ENCODE measurements at places on chromosomes 16 and 17.

DNA sequence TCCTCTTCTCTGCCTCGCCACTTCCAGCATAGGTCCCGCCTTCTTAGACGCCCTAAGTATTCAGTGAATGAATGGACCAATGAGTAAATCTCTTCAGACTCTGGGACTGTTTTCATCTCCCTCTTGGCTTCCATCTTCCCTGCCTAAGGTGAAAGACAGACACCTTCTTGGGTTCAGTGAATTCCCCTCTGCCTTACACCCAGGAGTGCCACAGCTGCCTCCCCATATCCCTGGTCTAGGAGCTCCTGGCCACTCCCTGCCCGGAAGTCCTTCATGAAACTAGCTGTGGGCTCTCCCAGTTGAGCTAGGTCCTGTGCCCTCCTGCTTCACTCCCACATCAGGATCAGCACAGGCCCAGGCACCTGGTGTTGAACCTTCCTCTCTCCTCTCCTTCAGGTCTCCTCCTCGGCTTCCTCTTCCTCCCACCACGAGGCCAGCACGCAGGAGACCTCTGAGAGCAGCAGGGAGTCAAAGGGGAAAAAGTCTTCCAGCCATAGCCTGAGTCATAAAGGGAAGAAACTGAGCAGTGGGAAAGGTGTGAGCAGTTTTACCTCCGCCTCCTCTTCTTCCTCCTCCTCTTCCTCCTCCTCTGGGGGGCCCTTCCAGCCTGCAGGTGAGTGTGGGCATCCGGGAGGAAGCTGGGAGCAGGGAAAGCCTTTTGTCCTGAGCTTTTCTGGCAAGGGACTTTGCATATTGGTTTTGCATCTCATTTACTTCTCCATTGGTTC lies 10.3 kb downstream of the MLLT6 start:
- no peak for DNase-seq

DNA sequence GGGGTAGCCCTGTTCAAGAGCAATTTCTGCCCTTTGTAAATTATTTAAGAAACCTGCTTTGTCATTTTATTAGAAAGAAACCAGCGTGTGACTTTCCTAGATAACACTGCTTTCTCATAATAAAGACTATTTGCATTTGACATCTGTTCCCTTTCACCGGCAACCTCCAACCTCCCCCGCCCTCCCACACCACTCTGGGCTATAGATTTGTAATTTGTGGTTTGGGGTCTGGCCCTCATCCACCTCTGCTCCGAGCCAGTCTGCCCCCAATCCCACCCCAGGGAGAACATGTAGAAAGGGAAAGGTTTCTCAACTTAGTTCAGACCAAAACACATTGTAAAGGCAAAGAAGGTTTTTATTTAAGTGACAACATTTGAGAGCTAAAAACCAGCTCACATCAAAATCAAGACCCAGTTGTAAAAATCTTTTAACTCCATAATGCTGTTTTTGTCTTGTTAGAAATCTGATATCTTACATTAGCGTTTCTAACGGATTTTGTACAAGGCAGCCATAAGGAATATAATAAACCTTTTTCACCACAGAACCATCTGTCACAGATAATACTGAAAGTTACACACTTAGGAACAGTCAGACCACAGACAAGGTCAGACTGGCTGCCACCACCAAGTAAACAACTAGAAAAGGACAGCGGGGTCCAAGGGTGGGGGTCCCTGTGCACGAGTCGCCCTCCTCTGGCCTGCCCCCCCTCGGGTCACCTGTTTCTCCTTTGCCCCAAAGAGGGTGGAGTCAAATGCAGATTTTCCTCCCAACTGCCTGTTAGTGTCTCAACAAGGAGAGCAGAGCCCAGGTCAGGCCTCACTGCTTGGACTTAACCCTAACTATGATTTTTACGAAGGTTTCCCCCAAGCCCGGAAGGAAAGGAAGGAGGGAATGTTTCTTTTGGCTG lies 6.9 kb downstream of the PIMREG start:
- no peak for DNase-seq

- peak; percentile 73 for DNase-seq
Measured at GRCh38 chr17:29589524-29590410, at the start of gene GIT1. Gene GIT1 (minus strand): TSS chr17:29589648. CDS start chr17:29589378, 270 bp downstream.

DNA sequence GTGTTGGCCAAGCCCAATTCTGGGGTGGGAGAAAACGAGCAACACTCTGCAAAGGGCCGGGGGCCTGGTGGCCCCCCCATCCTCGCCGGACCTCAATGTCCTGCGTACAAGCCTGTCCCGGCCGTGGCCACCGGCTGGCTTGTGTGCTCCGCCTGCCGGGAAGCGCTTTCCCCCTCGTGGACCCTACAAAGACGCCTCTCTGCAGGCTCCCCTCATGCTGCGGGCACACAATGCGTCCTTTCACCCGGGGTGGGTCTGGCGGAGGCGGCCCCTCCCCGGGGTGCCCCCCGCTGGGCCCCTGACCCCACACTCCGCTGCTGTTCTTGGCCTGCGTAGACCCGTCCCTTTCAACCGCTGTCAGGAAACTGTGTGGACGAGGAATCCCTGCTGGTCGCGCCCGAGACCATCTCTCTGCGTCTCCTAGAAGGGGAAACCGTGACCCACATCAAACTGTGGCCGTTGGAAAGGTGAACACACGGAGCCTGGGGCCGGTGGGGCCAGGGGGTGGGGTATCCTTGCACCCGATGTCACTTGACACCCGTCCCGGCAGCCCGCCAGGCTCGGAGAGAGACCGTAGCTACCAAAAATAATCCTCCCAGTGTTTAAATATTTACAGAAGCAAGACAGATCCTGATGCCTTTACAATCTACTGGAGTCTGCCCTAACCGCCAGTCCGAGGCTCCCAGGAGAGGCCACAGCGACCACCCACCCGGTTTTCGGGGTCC lies 43.6 kb downstream of the TBC1D16 start:
- DNase-seq: no peak

DNA sequence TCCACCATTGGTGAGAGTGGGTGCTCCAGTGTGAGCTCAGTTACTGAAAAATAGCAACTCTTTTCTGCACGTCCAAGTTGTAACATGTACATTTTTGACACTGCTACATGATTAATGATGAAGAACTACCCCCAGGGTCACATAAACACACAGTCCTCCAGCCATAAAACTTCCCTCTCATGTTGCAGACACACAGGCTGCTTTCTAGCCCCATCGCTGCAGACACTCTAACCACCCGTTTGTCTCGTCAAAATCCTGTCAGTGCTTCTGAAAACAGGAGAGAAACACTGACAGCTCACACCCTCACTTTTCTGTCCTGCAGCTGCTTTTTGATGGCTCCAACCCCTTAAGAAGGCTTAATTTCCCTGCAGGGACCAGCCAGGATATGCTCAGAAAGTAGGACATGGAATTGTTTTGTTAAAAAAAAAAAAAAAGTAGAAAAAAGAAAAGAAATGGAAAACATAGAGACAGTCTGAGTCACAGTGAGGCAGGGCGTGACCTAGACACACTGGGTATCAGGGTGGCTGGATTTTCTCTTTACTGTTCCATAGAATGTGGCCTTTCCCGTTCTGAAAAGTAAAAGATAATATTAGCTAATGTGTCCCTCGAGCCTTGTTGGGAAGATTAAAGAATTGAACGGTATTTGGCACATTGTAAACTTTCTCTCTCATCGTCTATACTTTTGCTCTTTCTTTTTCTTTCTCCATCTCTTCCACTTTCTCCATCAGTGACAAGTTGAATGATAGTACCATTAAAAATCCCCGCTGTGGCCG lies 20.7 kb upstream of the CCL5 start:
- DNase-seq: no peak

- DNase-seq: no peak
Measured at GRCh38 chr17:54007855-54008254, 185.1 kb downstream of the KIF2B start.

- DNase-seq: no peak
Measured at GRCh38 chr17:71084219-71084618, 914.9 kb downstream of the KCNJ2 start.

DNA sequence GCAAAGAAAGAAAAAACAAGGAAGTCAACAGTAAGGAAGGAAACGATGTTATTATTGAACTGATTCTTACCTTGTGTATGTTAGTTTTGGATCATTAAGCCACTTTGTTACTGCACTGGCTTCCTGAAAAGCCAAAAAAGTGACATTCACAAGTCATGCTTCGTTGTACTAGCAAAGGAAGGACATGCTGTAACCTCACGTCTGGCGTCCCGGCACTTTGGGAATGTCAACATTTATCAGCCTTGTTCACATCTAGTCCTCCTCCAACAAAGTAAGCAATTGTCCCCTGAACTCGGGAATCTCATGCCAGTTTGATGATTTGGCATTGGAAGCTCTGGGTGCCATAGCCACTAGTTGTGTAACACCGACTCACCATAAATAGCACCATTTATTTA lies 731 bp upstream of the MKS1 start:
- DNase-seq: no peak

GRCh38 chr16:48323783-48324775 lies 61.1 kb downstream of the SIAH1 start:
- no peak for DNase-seq

DNA sequence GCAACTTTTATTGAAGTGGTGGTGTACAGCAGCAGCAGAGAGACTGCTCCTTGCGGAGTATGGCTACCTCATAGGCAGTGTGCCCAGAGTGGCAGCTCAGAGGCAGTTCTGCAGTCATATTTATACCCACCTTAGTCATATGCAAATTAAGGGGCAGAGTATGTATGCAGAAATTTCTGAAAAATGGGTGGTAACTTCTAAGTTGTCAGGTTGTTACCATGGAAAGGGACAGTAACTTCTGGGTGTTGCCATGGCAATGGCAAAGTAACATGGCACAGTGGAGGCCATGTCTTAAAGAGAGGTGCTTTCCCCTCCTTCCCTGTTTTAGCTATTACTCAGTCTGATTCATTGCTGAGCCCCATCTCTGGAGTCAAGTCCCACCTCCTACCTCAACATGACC lies 53.4 kb downstream of the MEOX1 start:
- no peak for DNase-seq

DNA sequence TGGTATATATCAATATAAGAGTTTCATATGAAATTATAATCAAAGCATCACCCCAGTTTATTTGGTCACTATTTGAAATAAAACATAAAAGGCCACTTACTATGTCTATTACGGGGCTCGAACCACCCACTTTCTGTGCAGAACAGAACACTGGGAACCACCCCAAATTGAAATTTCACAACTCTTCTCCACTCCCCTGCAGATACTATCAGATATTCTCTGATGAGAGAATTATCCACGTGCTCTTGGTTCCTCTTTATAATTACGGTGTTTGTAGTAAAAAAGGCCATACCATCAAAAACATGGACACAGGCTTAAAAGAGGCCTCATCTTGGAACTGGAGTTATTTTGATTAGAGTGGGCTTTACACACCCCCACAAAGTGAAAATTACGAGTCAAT lies 82.8 kb downstream of the WDR59 start:
- no peak for DNase-seq

DNA sequence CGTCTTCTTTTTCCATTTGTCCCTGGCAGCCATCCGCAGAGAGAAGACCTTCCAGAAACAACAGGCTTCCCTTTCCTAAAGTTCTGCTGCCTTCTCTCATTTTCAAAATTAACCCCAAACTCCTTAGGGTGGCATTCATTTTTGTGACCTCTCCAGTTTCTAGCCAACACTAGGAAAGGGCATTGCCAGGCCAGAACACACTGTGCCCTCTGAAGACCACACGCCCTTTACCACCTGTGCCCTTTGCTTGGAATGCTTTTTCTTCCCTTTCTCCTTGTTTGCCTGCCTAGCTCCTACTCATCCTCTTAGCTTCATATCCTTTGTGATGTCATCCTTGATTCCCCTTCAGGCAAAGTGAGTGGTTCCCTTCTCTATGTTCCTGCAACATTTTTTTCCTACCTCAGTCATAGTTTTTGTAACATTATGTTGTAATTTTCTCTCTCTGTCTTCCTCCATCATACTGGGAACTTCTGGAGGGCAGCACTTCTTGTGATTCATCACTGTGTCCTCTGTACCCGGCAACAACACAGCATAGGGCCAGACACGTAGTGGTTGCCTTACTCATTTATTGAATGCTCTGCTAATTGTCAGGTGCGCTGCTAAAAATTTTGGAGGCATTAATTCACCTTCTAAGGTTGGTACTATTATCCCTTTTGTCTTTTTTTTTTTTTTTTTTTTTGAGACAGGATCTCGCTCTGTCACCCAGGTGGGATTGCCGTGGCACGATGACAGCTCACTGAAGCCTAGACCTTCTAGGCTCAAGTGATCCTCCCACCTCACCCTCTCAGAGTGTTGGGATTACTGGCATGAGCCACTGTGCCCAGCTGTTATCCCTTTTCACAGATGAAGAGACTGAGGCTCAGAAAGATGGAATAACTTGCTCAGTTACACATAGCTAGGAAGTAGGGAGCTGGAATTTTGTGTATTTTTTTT lies 1.0 kb downstream of the KAT8 start:
- DNase-seq: no peak

DNA sequence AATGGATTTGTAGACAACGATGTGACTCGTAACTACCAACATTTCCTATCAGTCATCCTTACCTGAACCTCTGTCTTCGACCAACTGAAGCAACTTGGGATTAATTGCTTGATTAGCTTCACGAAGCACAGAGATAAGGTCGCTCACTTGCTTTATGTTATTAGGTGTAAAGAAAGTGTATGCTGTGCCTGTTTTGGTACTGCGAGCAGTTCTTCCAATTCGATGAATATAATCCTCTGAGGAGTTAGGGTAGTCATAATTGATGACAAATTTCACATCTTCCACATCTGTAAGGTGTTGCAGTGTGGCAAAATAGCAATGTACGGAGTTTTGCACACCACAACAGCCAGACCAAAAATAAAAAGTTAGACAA lies 3.6 kb upstream of the POLG2 start:
- no peak for DNase-seq

- peak; percentile 97 for DNase-seq
Measured at GRCh38 chr17:45228763-45229539, 7.3 kb downstream of the FMNL1 start.

DNA sequence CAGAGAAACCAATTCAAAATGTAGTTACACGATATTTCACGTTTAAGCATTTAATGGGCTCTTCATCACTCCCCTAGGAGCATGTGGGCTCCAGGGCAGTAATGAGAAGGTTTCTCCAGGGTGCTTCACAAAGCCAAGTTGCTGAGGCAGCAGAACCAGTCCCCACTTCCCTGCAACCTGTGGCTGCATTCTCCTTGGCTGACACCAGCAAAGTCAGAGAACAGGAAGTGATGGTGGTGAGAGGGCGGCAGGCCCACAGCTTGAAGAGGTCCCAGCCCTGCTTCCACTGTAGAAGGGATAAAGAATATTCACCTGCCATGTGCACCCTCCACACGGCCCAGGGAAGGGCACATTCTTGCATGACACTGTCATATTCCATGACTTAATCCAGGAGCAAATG lies 133.2 kb downstream of the CBLN1 start:
- no peak for DNase-seq

DNA sequence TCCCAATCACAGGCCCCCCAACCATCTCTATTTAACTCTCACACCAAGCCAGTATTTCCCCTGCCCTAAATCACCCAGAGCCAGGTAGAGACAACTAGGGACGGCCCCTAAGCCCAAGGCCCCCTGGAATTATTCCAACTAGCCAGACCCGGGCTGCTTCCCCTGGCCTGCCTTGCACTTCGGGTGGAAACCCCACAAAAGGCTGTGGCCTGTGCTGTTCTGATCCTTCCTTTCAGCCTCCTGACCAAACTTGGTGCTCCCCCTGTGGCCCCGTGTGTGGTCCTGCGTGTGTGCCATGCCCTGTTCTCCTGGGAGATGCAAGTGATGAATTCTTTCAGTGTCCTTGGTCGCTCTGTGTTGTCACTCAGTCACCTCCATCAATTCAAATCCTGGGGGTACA lies 14.9 kb downstream of the CCL17 start:
- DNase-seq: no peak

Measured in T-helper 2 cell (primary cell).